Hypothalamus (tissue), 51 donors: ENCODE measurements at places on chromosomes 3 and 15.

- DNase-seq: no peak
Measured at GRCh38 chr15:101176625-101177024, 75.2 kb downstream of the CHSY1 start.

DNA sequence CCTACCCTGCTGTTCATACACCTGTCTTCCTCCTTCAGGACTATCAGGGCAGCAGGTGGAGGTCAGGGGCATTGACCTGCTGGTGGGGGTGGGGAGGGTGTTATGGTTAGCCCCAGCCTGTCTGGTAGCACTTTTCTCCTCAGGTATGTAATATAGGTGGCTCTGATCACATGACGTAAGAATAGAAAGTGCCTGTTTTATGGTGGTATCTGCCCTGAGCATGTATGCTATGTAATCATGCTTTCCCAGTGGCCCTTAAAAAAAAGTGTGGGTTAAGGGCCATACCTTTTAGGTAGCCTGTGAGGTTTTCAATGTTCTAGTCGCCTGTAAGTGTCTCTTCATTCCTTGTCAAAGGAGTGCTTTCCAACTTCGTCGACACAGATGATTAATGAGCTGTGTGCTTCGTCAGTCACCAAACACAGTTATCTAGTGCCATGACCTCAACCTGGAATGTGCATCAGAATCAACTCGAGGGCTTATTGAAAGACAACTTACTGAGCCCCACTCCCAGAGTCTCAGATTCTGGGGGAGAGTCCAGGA is 86.3 kb downstream of the KLHL25 start:
- no peak for DNase-seq

DNA sequence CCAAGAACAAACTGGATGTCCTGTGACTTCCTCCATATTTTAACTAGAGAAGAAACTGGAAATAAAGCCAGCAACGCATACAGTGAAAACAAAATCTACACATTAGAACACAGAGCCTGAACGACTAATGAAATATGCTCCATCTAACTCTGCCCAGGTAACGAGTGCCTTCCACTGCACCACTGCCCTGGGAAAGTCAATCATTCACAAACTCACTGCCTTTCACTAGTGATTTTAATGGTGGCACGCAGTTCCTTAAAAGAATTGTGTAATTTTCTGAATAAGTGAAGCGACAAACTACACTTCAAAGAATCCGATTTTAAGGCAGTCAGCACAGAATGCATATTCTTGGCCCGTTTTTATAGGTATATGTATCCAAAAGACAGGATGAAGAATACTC is 416.0 kb downstream of the SHQ1 start:
- no peak for DNase-seq

- no peak for DNase-seq
Measured at GRCh38 chr3:63022114-63022513, 146.9 kb upstream of the CADPS start.

DNA sequence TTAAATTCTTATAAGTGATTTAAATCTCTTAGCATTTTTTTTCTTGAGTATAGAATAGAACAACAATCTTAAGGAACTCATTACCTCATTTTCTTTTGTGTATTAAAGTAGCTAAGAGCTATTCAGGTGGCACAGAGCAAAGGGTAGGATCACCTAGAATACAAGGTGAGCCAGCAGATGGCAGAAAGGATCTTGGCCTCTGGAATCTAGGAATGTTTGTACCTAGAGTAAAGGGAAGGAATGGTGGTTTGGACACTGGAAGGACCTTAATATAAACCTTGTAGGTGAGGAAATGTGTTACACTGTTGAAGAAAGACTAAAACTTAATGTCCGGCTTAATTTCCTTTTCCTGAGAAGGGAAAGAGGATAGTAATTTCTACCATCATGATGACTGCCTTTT is 89.0 kb downstream of the GHSR start:
- no peak for DNase-seq

- DNase-seq: no peak
Measured at GRCh38 chr3:78148986-78149717, 1109.3 kb downstream of the ROBO2 start.

DNA sequence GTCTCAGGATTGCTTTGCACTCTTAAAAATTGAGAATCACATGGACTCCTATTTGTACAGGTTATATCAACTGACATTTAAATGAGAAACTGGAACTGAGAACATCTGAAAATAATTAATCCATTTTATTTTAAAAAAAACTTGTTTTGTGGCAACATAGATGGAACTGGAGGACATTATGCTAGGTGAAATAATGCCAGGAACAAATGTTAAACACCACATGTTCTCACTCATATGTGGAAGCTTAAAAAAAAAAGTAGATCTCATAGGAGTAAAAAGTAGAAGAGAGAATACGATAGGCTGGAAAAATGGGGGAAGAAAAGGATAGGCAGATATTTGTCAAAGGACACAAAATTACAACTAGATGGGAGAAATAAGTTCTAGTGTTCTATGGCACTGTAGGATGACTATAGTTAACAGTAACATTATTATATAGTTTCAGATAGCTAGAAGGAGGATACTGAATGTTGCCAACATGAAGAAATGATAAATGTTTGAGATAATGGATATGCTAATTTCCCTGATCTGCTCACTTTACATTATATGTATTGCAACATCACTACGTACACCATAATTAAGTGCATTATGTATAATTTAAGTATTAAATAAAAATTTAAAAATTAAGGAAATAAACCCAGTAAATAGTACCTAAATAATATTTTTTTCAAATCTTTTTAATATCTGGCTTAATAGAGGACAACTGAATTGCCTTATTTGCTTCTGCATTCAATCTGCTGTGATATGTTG is 100.5 kb upstream of the TSPAN3 start:
- DNase-seq: no peak
